ENCODE measurements at places on chromosomes 2 and 18.

GRCh38 chr18:63447066-63447465 lies 24.8 kb upstream of the VPS4B start:
- no peak for DNase-seq

DNA sequence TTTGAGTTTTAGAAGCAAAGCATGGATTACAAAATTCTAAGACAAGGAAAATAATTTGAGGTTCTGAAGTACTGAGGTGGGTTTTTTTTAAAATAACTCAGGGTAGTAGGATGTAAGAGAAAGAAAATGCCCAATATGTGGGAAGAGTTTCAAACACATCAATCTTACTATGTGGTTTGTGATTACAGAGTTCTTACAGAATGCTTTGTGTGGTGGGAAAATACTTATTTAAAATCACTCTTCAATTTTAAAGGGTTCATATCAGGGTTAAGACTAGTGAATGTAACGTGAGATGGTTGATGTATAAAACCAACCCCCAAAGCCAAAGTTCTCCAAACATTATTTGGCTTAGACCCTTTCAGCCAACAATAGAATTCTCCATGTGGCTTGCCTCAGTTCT lies 173.5 kb downstream of the UBE2E3 start:
- no peak for DNase-seq

- no peak for DNase-seq
These were observed 1212.1 kb upstream of the ACVR2A start for GRCh38 chr2:146632707-146633106.

DNA sequence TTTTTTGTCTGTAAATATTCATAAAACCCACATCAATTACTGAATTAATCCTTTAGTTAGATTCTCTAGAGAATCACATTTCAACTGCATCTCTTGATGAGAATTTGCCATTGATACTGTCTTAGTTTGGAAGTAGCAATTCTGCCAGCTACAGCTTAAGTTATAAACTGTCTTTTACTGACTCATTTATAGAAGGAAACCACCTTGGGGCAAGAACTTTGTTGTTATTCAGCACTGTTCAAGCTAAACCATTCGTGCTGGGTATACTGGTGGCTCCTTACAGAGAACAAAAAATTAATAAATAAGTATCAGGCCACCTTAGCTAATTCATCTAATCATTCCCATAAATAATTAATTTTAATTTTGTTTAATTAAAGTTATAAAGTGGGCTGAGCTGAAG lies 1082.6 kb upstream of the CELF4 start:
- DNase-seq: no peak

DNA sequence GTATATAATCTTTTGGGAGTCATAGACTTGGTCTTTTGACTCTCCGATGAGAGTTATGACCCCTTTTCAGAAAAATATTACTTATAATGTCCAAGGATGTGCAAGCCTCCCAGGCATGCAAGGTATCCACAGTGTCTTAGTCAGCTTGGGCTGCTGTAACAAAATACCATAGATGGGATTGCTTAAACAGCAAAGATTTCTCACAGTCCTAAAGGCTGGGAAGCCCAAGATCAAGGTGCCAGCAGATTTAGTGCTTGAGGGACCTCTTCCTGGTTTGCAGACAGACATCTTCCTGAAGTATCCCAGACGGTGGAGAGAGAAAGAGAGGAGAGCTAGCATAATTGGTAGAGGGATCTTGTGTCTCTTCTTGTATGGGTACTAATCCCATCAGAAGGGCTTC lies 35.6 kb upstream of the FBXO11 start:
- no peak for DNase-seq

DNA sequence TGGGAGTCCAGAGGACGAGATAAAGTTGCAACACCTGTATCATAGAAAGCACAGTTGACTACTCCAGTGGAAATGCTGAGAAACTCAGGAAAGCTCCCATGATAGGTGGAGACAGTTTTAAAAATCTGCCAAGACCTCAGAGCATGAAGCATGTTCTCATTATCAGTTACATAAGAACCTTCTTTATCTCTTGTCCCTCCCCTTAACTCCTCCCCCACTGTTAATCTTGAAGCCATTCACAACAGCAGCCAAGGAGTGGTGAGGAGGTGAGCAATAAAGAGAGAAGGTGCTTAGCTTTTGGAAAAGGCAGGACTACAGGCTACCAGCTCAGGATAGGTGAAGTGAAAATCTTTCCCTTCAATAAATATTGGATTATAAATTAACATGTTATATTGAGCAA lies 657.9 kb downstream of the NYAP2 start:
- no peak for DNase-seq

DNA sequence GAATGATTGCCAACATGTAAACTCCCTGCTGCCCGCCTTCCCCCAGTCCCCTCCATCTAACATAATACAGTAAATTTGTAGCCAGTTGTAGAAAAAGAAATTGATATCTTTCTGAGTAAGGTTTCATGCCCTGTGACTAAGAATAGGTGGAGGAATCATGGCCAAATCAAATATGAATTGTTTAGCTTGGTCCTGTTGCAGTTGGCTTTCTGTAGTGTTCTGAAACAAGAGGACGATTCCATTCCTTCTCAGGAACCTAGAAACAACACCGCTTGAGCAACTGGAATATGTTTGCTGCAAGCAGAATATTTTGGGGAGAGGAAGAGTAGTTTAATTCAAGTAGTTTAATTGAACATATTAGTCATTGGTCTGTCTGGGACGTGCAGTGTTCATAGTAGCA lies 7.0 kb upstream of the DRC1 start:
- no peak for DNase-seq

DNA sequence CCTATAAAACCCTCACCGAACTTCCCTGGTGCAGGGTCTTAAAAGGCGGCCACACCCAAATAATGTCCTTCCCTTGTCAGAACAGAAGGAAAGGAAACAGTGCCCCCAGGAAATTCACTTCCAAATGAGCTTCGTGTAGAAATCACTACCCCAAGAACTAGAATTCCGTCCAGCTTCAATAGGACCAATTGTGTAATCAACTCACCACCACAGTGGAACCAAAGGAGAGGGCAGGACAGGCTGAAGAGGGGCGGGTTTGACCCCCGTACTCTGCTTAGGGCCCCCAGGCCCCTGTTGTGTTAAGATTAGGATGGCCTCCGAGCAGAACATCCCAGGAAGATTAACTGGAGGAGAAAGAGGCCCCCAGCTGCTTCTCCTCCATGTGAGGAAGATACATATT lies 24.1 kb downstream of the GPR35 start:
- no peak for DNase-seq

- no peak for DNase-seq
These were observed 240.2 kb downstream of the TGIF1 start for GRCh38 chr18:3689986-3690763.

DNA sequence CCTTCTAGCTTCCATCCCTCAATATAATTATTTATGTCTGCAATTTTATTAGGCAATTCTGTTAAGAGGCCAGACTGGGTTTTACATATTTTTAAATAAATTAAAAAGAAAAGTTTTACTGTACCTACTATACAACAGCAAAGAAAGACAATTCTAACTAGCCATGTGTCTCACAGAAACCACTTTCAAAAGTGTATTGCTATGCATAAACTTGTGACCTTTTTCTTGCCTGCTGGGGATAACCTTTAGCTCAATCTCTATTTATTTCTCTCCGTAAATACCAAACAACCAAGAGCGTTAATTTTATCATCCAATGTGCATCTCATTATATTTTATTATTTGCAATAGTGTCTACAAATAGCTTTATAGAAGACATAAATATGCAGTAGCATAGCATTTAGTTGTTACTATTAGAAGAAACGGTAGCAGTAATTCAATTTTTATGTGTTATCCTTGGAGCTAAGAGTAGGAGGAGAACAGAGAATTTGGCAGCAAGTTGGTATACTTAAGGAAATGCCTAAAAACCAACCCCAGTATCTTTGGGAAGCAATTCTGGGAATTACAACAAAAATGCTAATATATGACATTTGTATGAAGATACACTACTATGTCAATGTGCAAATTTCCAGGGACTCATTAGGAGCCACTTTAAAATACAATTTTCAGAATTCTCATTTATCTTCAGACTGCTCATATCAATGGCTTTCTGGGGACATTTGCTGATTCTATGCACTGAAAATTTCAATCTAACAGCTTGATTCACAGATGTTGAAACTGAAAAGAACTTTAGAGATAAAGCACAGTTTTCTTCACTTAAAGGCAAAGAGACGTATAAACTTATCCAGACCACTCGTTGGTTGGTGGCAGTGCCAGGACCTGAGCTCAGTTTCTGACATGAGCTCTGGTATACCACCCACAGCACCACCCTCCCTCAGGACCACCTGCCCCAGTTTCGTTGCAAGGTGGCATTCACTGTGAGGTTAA lies 23.0 kb upstream of the RTN4 start:
- no peak for DNase-seq

DNA sequence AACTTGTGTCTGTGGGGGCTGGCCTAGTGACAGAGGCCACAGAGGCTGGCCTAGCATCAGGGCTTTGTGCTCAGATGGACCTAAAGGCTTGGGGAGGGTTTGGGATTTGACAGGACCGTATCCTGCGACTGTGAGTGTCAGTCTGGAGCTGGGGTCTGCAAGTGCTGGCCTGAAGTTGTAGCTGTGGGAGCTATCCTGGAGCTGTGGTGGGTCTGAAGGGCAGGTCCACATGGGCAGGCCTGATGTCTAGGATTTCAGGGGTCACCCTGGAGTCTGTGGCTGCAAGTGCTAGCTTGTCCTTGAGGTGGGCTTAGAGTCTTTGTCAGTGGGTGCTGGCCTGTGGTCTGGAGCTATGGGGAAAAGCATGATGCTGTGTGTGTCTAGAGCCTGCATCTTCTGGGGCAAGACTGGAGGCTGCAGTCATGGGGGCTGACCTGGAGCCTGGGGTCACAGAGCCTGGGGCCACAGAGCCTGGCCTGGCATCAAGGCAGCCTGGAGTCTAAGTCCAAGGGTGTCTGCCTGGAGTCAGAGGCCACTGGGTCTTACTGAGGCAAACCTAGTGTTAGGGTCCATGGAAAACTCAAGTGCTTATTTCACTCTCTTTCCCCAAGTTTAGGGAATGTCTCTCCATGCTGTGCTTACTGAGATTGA lies 3.6 kb downstream of the REG3A start:
- no peak for DNase-seq
